ENCODE measurements at places on chromosomes 12 and 14.
A peak's percentile ranks its signal among the peaks of the same experiment; 100 is the strongest.

DNA sequence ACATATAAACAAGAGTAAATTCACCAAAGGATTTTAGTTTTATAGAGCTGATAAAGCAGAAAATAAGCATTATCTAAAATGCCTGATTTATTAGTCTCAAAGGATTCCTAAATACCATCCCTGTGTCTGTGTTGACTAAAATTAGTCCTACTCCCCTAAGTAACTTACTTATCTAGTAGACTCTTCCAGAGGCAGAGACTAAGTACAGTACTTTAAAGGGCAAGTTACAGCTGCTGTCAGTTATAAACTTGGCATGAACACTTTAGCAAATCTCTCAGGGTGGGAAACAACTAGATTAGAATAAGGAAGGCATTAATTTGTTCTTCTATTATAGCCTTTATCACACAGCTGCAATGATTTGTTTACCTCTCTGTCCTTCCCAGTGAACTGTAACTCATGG is 46.0 kb downstream of the ATP2B1 start:
- no peak for DNase-seq

GRCh38 chr14:83170165-83170564 is 1636.5 kb upstream of the SEL1L start:
- DNase-seq = no peak

DNA sequence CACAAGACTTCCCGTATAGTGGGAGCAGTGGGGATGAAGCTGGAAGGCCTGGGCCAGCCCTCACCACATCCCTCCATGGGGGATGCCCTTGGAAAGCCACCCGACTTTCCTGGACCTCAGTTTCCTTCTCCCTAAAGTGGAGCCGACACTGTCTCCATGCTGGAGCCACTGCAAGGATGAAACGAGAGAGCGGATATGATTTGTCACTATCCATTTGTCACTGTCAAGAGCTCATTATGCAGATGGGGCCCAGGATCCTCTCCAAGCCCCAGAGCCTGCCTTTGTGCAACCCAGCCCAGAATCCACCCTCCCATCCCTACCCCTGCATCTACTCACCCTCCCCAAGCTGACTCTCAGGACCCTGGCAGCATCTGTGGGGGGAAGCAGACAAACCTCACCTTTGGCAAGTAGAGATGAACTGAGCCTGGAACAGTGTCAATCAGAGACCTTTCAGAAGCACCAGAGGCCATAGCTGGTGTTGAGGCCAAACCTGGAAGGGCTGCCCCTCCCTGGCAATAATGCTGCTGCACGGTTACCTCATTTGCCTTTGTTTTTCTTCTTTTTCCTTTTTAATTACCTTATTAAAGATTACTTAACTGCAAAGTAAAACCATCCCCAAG is 287.7 kb upstream of the RTL1 start:
- DNase-seq = no peak

- no peak for DNase-seq
These were observed 29.3 kb upstream of the ARHGAP5 start for GRCh38 chr14:32047791-32048190.

DNA sequence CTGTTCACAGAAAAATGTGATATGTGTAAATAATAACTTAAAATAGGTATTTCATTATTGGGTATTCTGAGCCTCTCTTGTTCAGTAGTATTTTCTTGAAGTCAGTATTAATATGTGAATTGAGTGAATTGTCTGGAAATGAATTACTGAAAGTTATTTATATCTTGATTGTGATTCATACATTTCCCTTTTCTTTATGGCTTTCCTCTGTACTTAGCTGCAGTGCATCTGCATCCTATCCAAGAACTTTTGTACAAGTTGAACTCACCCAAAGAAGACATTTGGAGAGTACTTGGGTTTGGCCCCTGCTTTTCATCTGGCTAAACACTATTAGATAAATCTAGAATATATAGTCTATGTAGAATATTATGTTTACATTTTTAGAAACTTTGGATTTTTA is 326.0 kb downstream of the RAD51B start:
- no peak for DNase-seq

GRCh38 chr12:31845613-31846322 is 113.4 kb upstream of the RESF1 start:
- DNase-seq = no peak

DNA sequence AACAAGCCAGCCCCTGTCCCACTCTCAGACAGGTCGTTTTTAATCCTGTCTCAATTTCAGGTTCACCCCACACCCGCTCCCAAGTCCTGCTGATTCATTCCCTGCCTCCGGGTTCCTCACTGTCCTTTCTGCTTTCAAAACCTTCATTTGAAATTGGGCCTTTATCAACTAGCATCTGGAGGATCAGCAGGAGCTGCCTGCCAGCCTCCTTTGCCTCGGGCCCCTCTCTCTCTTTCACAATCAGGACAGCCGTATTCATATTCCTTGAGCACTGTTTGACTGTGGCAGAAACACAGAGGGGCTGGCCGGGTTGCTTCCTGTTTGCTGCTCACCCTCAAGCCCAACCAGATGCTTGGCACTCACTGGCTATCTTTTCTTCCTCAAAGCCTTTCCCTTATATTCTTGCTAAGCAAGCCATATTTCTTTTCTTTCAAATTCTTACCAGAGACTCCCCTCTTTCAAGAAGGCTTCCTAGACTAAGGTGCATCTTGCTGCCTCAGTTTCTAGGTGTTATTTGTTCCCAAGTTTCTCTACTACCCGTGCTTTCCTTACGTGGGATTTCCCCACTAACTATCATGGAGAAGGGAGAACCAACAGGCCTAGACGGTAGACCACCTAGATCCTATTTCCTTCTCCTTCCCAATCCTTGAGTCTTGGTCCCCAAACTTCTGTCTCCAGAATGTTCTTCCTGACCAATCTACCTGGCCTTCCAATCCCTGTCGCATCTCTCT is 3.0 kb downstream of the GALNT6 start:
- DNase-seq = no peak

- DNase-seq = no peak
These were observed 29.1 kb upstream of the SLC38A2 start for GRCh38 chr12:46401662-46402061.

DNA sequence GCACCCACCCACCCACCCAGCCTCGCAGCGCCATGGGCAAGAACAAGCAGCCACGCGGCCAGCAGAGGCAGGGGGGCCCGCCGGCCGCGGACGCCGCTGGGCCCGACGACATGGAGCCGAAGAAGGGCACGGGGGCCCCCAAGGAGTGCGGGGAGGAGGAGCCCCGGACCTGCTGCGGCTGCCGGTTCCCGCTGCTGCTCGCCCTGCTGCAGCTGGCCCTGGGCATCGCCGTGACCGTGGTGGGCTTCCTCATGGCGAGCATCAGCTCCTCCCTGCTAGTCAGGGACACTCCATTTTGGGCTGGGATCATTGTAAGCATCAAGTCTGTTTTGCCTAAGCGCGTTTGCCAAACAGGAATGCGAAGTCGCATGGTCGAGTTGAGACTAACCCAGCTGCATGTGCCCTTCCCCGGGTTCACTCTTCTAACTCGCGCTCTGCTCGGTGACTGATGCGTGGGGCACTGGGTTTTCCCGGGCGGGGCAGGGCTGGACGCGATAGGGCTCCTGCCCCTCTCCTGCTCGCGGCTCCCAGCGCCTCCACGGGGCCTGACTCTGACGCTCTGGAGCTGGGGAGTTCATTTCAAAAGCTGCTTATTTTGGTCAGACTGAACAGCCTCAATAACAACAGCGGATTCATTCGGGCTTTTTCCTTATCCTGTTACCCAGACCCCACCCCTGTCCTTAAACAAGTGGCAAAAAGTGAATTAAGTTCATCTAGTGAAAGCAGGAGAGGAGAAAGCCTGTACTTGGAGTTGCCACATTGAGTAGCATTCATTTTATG is 458 bp downstream of the SSPN start:
- no peak for DNase-seq

DNA sequence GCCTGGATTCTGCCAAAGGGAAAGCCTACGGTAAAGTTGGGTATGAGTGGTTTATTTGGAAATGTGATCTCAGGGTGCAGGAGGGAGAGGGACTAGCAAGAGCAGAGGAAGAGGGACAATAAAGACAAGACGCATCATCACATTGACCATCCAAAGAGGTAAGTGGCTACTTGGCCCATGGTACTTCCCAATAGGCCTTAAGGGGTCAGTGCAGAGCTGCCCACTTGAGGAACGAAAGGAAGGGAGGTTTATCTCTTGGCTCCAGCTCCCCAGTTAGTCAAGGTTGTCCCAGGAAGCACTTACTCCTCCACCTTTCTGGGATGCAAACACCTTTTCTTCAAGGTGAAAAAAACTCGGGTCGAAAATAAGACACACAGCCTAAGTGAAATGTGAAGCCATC is 323.9 kb downstream of the TMEM132D start:
- no peak for DNase-seq

- no peak for DNase-seq
These were observed 1.3 kb downstream of the HOXC5 start for GRCh38 chr12:54033980-54034784.

GRCh38 chr12:48068457-48068856 is 37.4 kb downstream of the SENP1 start:
- no peak for DNase-seq

DNA sequence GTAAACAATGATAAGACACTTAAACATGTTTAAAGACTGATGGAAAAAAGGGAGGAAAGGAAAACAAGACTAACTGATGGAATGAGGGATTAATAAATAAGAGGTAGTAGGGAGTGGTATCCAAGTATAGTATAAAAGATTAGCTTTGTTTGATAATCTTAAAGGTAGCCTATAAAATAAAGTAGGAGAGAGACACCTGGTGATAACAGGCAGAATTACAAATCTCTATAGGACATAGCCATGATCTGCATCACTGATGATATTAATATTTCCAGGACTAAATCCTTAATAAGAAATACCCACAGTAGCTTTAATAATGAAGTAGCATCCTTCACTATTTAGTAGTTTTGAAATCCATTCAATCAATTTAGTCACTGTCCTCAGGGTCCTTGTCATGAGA is 30.4 kb downstream of the DLGAP5 start:
- peak; percentile 66 for DNase-seq

DNA sequence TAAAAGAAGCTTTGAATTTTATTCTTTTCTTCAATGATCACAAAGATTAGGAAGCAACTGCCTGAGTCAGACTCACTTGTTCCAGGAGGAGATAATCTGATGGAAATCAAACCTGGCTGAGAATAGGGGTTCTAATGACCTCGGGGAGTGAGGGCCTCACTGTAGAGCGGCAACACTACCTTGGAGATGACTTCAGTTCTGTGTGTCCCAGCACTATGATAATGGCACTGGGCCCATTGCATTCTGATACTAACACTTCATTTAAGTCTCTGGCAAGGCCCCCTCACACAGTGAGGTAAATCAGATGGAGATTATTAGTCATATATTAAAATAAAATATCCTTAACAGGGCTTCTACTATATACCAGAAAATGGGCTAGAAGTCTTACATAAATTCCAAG is 233.3 kb upstream of the EGLN3 start:
- no peak for DNase-seq

- DNase-seq = no peak
These were observed 34.7 kb upstream of the ADAMTS20 start for GRCh38 chr12:43586646-43587245.

DNA sequence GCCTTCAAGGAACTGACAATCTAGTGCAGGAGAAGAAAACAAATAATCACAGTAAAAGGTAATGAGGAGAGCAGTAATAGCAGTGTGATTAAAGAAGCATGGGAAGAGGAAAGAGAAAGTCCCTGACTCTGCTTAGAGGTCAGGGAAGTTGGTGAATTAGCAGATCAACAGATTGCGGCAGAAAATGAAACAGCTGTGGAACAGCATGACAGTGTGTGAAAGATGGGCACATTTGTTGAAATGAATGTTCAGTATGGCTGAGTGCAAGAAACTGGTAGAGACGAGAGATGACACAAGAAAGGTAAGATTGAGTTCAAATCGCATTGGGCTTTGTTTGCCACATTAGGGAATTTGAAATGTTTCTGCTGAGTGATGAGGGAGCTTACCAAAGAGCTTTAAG is 63.7 kb upstream of the RASSF8 start:
- DNase-seq = no peak

GRCh38 chr12:123948796-123949769 is 23.5 kb downstream of the CCDC92 start:
- no peak for DNase-seq

DNA sequence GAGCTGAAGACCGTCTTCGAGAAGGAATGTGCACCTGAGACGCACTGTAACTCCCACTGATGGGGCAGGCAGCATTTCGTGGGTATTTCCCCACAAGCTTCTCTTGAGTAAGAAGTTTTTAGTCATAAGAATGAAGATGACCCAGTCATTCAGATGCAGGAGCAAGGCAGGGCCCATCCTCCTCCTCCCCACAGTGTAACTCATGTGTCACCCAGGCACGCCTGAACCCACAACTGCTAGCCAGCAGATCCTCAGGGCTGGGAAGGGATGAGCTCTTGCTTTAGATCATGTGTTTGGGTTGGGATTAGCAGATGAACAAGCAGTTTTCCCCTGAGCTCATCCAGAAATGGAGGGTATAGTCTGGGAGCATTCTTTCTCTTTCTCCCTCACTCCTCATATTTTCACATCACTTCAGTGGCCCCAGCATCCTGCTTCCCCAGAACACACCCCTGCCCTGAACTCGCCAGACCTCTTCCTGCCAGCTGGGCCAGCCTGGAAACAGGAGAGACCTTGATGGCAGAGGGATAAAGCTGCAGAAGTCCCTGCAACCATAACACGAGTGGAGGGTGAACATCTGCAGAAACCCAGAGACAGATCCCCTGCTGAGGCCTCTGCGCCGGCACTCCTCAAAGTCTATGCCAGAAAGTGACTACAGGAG is 73.3 kb downstream of the B4GALNT3 start:
- DNase-seq = no peak

GRCh38 chr12:114013575-114014345 is 47.6 kb upstream of the RBM19 start:
- no peak for DNase-seq

GRCh38 chr14:37170993-37171392 is 1.4 kb downstream of the SLC25A21 start:
- no peak for DNase-seq

GRCh38 chr12:113755098-113755497 is 211.0 kb downstream of the RBM19 start:
- no peak for DNase-seq

- no peak for DNase-seq
These were observed 186.9 kb upstream of the CAND1 start for GRCh38 chr12:67082221-67082620.

GRCh38 chr12:104222976-104223375 is 7.4 kb downstream of the TXNRD1 start:
- no peak for DNase-seq

DNA sequence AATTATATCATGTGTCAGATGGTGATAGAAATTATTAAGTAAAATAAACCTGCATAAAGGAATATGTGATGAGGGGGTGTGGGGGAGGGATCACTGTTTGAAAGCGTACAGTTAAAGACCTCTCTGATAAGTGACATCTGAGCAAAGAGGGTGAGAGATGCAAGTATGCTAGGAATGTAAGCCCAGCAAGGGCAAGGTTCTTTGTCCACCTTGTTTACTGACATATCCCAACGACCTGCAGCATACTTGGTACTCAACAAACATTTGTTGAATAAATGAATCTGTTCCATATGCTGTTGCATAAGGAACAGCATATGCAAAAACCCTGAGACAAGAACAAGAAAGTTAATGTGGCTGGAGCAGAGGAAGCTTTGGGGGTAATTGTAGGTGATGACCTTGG is 12.0 kb upstream of the MDM1 start:
- no peak for DNase-seq
